ENCODE measurements at places on chromosomes 2 and 18.

DNA sequence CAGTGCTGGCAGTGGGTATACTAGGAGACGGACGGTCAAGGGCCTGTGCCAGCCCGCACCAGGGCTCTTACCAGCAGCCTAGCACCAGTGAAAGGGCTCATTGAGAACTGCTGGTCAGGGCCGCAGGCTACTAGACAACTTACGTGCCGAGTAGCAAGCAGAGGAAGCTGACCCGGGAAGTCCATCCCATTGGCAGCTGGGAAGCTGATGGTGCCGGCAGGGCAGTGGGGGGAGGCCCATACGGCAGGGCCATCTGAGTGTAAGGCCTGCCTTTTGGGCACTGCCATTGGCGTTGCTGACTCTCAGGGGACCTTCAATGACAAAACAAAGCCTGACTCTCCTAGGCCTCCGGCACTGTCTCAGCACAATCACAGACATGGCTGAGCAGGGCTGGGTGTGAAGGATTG is 20.6 kb downstream of the EFR3B start:
- DNase-seq, result no peak

DNA sequence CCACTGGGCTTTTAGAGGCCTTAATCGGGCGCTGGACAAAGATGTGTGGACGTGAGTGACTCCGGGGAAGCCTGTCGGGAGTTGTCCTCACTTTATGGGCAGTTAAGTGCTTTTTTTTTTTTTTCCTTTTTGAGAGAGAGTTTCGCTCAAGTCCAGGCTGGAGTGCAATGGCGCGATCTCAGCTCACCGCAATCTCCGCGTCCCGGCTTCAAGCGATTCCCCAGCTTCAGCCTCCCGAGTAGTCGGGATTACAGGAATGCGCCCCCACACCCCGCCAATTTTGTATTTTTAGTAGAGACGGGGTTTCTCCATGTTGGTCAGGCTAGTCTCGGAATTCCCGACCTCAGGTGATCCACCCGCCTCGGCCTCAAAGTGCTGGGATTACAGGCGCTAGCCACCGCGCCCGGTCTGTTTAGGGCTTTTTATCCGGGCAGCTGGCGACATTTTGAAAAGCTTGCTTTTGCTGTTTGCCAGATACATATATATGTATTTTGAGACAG is 1.5 kb downstream of the MSH6 start:
- DNase-seq, result no peak

- peak; percentile 45 for DNase-seq
Observed at GRCh38 chr2:43221124-43221762, 5.2 kb downstream of the ZFP36L2 start.

GRCh38 chr18:79570266-79571201 is 109.1 kb upstream of the CTDP1 start:
- no peak for DNase-seq

DNA sequence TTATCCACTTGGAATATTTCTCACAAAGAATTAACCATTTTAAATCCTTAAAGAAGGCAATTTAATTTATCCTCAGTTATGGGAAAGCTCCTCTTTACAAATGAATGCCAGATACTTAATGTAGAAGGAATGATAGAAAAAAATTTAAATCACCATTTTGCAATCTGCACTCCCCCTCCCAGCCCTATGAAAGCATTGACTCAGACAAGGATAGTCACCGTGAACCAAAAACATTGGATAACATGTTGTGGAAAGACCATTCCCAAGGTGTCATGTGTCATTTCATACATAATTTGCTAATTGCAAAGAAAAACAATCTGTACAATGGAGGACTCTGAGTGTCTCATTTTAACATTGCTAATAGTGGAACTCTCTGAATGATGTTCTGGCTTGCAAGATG is 421.0 kb downstream of the TXNL1 start:
- DNase-seq, result no peak

- no peak for DNase-seq
Observed at GRCh38 chr18:46452820-46453219, 204.2 kb downstream of the LOXHD1 start.

GRCh38 chr2:240648155-240648649 is 22.9 kb downstream of the GPR35 start:
- no peak for DNase-seq

GRCh38 chr2:20361893-20362292 is 11.2 kb upstream of the PUM2 start:
- DNase-seq, result no peak

GRCh38 chr2:158619496-158619895 is 162.7 kb downstream of the PKP4 start:
- no peak for DNase-seq

DNA sequence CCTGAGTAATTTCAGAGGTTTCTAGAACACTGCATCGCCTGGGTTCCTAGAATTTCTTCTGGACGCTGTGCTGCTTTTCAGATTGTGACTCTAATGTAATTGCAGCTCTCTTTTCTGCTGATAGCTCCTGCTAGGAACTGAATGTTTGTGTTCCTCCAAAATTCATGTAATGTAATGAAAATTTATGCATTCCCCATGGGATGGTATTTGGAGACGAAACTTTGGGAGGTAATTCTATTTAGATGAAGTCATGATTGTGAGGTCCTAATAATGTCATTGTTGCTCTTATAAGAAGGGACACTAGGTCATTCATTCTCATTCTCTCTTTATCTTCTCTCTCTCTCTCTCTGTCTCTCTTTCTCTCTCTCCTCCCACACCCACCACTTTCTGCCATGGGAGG is 223.9 kb upstream of the DOK6 start:
- no peak for DNase-seq

- DNase-seq, result no peak
Observed at GRCh38 chr18:9366126-9366714, 31.6 kb downstream of the TWSG1 start.

DNA sequence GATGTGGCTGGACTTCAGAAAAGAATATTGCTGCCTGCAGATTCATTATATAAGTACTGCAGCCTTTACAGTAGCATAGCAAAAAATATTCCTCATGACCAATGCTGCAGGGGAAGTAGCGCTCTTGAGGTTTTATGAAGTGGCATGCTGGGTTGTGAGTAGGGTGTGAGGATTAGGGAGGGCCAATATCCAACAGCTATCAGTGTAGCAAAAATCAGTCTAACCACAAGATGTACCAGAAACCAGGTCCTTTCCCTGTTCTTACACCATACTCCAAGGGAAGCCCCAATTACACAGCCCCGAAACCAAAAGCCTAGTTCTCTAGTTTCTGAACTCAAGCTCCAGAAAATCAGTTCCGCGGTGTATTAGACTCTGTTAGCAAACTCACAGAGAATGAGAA is 1082.2 kb upstream of the DDX18 start:
- DNase-seq, result no peak

GRCh38 chr2:105510761-105511528 is 112.1 kb upstream of the FHL2 start:
- DNase-seq, result no peak

DNA sequence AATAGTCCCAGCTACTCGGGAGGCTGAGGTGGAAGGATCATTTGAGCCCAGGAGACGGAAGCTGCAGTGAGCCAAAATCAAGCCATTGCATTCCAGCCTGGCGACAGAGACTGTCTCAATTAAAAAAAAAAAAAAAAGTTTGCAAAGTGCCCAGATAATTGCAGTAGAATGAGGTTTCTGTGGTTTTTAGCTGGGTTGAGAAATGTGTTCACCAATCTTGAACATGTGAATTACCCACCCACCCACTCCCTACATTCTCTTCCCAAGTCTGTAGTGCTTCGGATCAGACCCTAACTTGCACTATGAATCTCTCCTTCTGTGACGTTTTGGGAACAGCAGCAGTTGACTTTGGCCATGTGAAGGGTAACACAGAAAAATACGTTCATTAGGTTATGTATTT is 247.3 kb downstream of the PTGR3 start:
- no peak for DNase-seq

All from stimulated activated CD4-positive, alpha-beta T cell treated with anti-CD3 and anti-CD28 coated beads, Interleukin-2, amount 100 ng/mL, for 24 hours (primary cell).